Central memory CD4-positive, alpha-beta T cell (primary cell): ENCODE measurements at places on chromosomes 3 and 15.

GRCh38 chr3:194577986-194578905 is 55.0 kb downstream of the TMEM44 start:
- no peak for DNase-seq

DNA sequence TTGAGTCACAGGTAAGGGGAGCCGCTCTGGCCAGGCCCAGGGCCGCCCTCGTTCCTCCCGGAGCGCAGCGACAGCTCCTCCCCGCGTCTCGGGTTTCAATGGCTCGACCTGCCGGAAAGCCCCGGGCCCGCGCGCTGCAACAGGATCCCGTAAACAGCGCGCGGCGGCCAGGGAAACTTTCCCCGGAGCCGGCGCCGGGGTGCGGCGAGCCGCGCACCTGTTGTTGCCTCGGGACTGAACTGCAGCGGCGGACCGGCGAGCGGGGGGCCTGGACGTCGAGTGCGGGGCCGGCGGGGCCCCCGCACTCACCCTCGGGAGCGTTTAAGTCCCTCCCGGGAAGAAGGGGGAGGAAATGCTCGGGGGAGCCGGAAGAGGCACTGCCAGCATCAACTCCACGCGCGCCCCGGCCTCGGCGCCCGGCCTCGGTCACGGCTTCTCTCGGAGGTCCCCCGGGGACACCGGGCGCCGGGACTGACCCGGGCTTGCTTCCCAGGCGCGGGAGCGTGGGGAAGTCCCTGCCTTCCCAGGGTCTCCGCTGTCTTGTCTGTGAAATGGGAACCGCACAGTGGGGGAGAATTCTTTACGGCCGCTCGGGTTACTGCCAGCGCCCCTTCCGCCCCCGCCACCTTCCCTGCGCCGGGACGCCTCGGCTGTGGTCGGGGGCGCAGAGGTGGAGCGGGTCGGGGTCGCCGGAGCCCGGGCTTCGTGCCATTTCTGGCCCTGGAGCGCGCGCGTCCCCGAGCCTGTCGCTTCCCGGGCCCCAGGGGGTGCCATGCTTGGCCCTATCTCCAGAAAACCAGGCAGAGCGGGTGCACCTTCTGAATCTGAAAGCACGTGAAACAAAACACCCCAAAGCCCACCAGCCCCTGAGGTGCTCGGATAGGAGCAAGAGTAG is 7.5 kb upstream of the PGPEP1L start:
- DNase-seq, result no peak

DNA sequence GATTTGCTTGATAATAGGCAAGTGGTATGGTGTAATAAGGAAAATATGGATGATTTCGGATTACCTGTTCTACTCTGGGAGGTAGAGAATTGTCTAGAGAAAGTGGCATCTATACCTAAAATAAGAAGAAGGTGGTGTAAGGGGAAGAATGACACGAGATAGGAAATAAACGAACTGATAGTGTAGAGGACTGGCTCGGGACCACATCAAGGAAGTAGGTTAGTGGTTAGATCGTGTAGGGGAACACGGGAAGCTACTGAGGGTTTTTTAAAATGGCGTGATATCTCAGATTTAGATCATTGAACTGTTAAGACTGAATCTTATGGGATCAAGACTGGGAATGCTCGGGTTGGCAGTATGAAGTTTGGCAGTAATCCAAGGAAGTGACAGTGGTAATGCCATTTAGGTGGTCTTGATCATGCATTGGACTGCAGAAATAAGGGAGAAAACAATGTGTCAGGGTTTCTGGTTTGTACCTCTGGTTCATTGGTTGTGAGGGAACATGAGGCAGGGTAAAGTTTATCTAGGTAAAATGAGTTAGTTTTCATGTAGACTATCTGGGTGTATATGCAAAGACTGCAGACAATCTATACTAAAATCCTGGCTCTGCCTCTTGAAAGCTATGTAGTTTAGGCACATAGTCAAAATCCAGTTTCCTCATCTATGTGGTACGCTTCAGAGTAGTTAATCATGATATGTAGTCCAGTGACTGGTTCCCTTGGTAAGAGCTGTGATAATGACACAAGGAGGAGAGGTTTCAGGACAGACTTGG is 7.4 kb downstream of the RPL14 start:
- peak; percentile 68 for DNase-seq

DNA sequence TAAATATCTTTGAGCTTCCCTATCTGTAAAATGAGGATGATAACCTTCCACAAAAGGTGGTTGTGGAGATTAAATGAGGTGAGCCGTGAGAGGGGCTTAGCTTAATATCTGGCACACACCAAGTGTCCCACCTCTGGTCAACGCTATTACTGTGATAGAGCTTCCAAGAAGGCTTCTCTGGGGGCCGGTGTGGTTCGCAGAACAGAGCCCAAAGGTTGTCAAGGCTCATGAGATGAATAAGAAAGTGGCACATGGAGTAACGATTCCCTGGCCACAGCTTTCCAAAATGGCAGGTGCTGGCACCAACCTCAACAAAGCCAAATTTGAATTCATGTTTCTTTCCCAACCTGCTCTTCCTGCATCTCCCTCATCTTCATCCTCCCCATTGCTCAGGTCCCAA is 10.4 kb downstream of the KY start:
- no peak for DNase-seq

DNA sequence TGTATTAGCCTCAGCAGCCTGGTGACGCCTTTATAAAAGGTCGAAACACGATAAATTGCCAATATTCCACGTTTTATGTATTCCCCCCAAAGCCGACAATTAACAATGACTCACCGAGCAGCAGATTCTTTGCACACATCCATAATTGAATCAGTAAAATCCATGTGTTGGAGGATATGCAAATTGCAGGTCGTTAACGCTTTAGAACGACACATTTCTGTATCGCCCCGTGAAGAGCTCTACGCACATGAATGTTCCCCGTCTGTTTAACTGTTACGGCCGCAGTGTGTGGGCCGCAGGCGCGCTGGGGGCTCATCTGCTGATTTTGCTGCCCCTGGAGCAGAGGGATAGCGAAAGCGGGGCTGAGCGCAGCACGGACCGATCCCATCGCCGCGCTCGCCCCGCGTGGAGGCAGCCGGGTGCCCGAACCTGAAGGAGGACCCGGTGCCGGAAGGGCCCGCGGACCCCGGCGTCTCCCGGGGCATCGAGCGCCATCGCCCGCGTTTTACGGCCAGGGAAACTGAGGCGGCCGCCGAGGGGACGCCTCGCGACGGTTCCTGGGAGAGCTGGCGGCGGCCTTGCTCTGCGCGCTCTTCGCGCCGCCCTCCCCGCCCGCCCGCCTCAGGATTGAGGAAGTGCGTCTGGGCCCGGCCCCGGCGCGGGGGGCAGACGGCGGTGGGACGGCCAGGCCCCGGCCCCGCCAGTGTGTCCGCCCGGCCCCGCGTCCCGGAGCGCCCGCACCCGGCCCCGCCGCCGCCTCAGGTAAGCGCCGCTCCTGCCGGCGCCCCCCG is at the start of gene LRRK1:
TSS of gene LRRK1 (plus strand) at position 668 of the 791 bp plus-strand sequence. CDS start 5,276 bp downstream, outside the sequence.
- no peak for DNase-seq

DNA sequence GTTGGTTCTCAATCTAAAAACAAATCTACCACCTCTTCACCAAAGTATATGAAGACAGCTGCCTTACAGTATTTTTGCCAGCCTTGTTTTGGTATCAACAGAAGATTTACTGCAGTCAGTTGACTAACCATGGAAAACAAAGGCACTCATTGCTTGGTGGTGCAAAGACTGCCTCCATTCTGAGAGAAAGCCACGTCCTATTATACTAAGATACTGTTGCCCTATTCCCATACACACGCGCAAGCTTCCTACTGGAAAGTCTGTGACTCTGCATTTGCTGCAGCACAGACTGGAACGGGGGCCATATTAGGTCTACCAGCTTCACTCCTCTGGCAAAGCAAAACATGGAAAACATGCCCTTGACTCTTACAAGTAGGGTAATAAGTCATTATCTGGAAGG is 18.0 kb downstream of the MTMR10 start:
- no peak for DNase-seq

DNA sequence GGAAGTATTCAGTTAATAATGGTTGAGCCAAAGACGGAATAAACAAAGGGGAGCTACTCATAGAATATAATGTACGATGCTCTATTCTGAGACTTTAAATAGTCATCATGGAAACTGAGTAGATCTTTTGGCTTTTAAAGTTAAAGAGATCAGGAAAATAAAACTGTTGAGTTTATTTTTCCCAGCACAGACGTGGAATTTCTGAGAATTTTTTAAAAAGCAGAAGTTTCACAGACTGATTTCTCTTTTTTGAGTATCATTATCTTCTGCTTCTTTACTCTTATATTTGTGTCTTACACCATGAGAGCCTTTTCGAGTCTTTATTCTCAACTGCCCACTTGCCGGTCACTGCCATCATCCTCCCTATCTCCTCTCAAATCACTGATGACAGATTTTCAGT is 13.2 kb downstream of the P2RY14 start:
- no peak for DNase-seq

DNA sequence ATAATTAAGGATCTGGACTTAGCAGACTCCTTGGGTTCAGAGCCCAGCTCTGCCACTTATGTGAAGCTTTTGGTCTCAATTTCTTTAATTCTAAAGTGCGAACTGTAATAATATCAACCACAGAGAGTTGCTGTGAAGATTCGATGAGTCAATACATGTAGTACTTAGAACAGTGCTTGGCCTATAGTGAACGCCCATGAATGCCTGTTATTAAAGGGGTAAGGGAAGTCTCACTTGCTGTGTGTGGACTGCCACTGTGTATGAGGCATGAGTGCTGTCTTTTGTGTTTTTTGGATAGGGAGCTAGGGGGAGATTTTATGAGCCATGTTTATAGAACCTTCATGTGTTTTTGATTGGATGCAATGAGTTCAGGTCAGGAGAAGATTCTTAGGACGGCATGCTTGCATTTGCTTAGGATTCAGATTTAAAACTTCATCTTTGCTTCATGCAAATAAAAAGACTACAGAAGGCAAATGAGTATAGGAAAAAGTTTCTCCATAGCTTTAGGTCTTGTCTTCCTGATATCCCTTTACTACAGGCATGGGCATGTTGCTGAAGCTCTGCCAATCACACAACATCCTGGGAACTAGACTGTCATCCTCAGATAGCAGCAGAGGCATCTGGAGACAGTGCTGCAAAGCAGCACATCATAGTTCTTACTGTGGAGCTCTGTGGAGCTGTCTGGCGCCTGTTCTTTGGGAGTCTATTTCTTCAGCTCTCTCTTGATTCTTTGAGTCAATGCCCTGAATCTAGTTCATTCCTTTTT is 50.0 kb downstream of the PLS1 start:
- DNase-seq, result no peak

DNA sequence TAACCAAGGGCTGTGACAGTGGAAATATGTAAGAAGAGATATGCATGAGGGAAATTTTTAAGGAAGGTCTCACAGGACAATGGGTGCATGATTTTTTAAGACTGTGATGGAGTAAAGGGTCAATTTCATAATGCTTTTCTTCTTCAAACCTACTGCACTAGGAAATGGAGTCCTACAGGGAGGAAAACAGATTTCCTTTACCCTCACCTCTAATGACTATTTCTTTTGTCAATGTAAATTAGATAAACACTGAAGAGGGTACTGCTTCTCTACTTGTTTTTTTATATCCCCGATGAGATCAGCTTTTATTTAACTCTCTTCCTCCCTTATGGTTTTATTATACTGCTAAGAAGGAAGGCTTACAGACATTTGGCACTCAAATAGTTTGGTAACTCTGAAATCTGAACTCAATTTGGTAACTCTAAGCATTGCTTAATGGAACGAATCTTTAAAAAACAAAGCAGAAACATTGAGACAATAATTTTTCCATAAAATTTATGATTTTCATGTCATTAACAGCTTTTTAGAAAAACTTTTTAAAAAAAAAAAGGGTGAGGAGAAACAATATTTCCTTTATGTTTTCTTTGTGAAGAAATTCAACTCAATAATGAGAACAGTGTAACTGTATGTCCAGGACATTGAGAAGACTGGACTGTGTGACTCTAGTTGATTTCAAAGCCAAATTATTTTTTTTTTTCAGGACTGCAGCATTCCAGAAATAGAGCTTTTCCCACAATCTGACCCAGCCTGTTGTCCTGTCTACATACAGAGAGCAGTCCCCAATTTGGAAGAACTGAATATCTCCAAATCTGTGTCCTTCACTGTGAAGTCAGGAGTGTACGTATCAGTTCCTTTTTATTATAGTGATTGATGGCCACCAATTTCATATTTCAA is 64.4 kb downstream of the CRYBG3 start:
- no peak for DNase-seq

DNA sequence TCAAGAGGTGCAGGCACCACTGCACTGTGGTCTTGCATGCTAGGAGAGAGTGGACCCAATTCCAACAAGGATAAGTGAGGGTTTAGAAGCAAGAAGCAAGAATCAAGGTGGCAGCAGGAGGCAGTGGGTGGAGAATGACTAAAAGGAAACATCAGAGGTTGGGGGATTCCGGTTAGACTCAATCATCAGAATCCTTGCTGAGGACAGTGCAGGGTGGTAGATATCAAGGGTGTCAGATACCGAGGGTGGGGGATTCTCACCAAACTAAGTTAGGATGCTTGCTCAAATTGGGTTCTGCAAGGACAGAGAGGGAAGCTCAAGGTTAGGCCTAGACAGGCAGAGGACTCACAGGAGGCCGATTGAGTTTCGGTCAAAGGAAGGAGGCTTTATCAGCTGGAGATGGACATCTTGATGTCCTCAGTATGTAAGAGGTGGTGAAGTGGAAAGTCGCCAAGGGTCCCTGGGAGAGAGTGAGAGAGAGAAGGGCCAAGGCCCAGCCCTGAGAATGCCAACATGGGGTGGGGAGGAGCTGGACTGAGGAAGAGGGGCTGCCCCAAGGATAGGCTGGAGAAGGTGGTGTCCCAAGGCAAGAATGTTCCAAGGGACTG is 102.2 kb downstream of the ARNT2 start:
- DNase-seq, result no peak

- DNase-seq, result no peak
These were observed 6.3 kb downstream of the EIF4A2 start for GRCh38 chr3:186789554-186790260.
